ENCODE measurements at places on chromosomes 1 and 21.

DNA sequence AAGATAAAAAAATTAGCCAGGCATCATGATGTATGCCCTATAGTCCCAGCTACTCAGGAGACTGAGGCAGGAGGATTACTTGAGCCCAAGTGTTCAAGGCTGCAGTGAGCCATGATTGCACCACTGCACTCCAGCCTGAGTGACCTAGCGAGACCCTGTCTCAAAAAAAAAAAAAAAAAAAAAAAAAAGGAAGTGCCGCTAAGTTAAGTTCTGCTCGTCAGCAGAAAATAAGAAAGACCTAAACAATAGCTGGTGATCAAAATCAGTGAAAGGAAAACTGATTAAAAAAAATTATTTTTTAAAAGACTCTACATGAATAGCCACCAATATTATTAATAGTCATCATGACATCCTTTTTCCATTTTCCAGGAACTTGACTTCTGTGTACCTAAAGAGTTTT lies 44.2 kb upstream of the MTR start:
- DNase-seq, result no peak

DNA sequence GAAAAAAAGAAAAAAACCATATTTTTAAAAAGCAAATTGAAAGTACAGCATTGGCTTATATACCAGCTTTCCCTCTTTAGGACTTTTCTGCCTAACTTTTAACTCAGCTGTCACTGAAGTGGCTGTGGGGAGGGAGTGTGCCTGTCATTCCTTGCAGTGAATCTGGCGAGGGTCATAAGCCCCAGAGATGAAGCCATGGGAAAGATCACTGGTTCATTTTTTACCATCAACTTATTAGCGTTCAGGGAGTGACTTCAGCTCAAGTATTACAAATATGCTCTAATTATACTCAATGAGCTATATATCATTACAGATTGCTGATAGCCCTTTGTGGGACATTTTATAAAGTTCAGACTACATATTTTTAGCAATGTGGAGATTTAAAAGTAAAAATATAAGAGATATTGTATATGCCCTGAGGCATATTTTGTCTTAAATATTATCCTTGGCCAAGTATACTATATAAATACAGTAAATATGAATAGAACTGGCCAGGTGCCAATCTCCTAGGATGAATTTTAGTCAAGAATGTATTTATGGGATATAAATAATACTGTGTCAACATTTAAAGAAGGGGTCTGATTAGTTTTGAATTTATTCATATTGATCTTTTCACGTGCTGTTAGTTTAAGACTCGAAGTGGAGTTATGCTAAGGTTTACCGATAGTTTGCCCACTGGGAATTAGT lies 4.4 kb downstream of the TGFB2 start:
- DNase-seq, result no peak

DNA sequence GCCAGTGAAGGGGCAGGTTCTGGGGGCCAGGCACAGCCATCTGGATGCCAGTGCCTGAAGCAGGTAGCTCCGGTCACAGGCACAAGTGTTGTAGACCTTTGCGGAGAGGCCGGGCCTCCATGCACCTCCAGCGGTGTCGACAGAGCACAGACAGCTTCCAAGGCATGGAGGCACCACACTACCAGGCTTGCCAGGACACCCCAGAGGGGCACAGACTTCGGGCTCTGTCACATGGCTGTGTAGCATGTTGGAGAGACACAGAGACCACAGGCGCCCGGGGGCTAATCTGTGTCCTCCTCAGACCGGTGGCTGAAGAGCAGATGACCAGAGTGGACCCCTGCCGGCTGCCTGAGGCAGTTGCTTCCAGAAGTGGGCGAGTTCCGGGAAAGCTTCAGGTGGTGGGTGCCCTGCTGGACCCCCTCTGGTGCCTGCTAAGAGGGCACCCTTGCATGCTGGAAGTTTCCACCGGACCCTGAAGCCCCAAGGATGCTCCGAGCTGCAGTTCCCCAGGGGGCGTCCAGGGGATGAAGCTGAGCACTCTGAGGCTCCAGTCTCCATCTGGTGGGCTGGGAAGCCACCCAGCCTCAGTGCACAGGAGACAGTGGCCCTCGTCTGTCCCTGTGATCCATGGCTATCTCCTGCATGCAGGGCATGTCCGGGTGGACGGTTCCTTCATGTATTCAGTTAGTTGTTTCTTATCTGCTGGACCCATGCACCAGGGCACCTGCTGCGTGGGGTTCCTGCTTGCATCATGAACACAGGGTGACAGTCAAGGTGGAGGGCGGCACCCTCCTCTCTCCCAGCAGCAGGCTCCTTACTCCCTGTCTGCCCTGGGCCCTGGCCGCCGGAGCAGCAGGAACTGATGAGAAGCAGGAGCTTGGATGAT lies 82.4 kb downstream of the OBSCN start:
- DNase-seq, result no peak

DNA sequence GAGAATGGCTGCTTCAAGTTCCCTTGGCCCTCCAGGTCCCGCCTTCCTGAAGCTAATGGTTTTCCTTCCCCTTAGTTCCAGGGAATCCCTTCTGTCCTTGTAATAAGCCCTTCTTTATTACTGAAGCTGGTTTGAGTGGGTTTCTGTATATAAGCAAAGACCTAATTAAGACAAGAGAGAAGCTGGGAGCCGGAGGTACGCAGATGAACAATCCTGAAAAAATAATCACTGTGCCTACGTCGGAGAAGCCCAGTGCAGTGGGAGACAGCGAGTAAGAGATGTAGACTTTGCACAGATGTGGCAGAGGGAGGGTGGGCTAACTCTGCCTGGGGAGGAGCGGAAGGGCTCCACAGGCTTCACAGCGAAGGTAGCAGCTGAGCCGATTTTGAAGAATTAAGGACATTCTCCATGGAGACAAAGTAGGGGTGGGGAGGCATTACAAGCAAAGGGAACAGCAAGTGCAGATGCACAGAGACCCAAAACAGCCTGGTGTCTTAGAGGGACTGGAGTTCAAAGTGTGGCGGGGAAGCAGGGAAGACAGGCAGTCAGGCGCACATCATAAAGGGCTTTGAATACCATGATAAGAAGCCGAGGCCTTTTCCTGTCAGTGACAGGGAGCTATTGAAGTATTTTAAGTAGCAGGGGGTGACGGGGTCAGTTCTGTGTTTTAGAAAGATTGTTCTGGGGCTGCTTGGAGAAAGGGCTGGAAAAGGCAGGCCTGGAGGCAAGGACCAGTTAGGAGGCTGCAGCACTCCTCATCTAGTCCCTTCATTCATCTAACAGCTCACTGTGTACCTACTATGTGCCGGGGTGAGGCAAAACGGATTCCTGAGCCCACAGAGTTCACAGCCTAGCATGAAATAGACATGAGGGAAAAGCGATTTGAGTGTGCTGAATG lies 6.5 kb downstream of the RIMS3 start:
- no peak for DNase-seq

GRCh38 chr1:30106125-30106524 lies 617.3 kb downstream of the MATN1 start:
- DNase-seq, result no peak

GRCh38 chr21:35405981-35406380 lies 356.9 kb upstream of the RUNX1 start:
- no peak for DNase-seq

GRCh38 chr1:220681220-220681880 lies 8.8 kb upstream of the C1orf115 start:
- no peak for DNase-seq

DNA sequence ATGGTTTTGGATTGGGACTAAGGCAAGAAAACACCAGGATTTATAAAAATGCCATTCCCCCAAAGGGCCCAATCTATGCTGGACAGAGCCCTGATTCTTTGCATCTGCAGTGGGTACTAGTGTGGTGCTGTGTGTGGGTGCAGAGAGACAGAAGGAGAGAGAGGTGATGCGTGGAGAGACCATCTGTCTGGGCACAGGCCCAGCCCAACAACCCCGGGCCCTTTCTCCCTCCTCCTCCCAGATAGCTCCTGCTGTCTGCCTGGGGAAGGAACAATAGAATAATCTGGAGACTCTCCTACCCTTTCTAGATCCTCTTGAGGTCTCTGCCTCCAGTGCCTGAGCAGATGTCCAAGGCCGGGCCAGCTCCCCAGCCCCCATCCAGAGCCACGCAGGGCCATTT lies 15.1 kb downstream of the KIAA1614 start:
- DNase-seq, result no peak

DNA sequence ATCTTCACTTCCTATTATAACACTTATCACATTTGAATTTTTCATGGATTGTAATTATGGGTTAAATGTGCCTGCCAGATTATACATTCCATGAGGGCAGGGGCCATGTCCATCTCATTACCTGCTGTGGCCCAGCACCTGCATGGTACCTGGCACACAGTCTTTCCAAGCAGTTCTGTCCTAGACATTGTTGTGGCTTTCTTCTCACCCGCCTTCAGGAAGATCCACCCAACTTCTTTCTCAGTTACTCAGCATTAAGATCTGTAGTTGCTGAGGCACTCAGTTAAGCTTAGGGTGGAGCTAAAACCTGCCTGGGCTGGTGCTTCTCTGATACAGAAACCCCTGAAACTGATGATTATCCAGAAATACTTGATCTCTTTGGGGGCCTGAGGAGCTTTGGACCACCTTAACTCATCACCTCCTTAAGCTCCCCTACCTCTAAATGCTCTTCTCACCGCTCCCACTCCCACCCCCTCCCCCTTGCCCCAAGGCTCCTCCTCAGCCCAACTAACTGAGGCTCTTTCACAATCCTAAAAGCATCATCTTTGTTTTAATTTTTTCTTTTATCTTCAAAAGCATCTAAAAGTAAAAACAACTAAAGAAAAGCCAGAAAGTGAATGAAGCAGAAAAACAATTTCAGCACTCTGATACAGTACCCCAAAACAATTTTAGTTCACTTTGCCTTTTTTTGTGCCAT lies 190.6 kb downstream of the FGGY start:
- DNase-seq, result no peak

DNA sequence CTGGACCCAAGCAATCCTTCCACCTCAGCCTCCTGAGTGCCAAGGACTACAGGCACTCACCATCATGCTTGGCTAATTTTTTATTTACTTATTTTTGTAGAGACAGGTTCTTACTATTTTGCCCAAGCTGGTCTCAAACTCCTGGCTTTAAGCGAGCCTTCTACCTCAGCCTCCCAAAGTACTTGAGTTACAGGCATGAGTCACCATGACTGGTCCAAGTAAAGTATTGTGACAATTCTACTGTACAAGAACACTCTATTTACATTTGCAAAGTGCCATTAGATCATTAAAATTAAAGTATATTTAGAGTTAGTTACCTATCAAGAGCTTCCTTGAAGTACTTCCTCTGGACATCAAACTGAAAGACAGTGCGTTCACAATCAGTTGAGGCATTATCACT lies 44.8 kb downstream of the NRDC start:
- DNase-seq, result no peak

- no peak for DNase-seq
These were observed 7.0 kb downstream of the DIP2A start for GRCh38 chr21:46465651-46466050.

DNA sequence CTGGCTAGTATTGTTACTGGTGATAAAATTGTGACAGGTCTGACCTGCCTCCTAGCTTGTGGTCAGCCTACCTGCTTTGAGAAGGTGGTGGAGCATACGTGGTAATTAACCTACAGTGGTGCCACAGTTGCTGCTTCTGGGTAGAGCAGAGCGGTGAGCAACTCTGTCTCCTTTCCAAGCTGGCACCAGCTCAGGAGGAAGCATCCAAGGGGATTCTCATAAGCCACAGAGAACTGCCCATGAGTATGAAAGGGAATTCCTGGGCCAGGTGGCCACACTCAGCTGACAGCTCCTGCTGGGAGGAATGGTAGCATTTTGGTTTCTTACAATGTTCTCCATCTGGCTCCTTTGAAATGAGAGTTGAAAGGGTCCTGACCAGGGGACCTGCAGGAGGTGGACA lies 39.4 kb downstream of the ATP2B4 start:
- no peak for DNase-seq

DNA sequence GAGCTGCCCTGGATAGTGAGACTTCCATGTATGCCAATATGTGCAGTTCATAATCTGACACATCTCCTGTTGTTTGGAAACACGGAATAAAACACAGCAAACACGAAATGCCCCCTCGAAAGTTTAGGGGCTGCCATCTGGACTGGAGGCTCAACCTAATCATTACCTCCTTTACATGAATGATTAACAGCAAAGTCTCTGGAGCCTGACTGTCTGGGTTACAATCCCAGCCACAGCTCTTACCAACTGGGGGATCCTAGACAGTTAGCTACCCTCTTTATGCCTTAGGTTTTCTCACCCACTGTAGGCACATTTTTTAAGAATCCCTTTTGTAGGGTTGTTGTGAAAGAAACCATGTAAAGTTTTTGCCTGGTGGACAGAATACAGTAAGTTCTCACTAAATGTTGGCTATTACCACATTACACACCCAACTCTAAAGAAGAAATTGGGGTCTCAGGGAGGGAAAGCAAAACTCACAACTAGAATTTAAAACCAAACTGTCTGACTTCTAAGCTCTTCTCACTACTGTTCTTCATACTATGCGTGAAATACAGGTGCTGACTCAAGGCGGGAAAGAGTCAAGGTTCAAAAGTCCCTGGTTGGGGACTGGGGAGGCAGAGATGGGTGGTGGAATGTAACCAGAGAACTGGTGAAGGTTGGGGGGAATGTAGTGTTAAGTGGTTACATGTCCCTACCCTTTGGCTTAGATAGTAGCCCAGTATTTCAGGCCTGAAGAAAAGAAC lies 24.2 kb downstream of the CYP4A22 start:
- DNase-seq, result no peak

DNA sequence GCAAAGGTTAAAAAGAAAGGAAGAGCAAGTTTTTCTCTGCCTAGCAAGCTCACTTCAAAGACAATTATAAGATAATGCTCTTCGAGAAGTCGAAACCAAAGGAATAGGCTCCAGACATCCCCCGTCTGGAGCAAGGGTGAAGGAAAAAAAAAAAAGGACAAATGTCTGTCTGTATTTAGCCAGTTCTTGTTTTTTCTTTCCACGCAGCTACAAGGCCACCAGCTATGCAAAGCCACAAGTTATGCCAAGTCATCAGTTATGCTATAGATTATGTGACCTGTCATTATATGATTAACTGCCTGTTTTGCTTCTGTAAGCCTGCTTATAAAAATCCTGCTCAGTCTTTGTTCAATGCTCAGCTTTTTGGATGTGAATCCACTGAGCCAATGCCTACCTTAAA lies 2.4 kb upstream of the THEM5 start:
- DNase-seq, result no peak

DNA sequence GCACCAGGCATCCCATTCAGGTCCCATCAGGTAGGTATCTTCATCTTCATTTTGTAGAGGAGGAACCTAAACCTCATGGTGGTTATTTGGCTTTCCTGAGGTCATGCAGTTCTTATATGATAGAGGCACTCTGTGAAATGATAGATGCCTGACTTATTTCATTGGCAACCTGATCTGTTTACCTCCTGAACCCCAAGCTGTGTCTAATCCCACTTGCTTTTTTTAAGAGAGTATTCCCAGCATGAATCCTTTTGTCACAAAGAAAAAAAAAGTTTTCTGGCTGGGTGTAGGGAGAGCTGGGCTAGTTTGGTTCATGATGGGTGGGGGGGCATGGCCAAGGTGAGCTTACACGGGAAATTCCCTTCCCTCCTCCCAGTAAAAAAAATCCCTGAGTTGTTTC lies 154.2 kb downstream of the TENT5C start:
- DNase-seq, result no peak
